Frontal cortex (tissue), 4 donors: ENCODE measurements at places on chromosomes 4 and X.

- DNase-seq = no peak
These were observed 980.6 kb upstream of the LCORL start for GRCh38 chr4:19002170-19002569.

- no peak for DNase-seq
These were observed 41.6 kb downstream of the EVC2 start for GRCh38 chr4:5666741-5667140.

GRCh38 chr4:155119006-155119405 is 89.4 kb upstream of the NPY2R start:
- no peak for DNase-seq

DNA sequence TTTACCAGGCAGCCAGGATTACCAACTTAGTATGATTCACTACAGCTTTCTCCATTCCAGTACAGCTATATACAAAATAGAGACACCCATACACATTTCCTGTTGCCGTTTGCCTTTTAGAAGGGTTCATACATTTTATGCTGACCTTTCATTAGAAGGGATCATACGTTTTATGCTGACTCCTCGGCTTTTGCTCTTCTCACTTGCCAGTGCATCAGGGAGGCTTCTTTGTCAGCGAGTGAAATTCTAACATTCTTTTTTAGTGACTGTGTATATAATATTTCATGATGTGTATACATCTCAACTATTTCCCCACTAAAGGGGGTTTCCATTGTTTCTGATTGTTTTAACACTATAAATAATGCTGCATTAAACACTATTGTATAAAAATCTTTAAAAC is 552.6 kb downstream of the TRIML1 start:
- DNase-seq = no peak

- no peak for DNase-seq
These were observed 28.4 kb downstream of the DDX60L start for GRCh38 chr4:168451744-168452390.

DNA sequence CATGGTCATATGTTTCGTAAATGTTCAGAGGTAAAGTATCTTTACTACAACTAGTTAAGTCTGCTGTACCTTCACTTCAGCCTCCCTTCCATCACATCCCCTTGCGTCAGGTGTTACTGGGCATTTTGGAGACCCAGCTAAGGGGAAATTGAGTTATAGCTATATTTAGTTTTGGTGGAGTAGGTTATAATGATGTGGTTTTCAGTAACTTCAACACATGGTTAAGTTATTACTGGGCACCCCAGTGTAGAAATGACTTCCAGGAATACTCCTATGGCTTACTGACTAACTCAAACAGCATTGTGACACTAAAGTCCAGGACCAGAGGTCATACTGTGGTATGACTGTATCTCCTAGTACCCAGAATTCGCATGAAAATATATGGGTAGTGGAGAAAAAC is 23.4 kb upstream of the ACSL1 start:
- DNase-seq = no peak

DNA sequence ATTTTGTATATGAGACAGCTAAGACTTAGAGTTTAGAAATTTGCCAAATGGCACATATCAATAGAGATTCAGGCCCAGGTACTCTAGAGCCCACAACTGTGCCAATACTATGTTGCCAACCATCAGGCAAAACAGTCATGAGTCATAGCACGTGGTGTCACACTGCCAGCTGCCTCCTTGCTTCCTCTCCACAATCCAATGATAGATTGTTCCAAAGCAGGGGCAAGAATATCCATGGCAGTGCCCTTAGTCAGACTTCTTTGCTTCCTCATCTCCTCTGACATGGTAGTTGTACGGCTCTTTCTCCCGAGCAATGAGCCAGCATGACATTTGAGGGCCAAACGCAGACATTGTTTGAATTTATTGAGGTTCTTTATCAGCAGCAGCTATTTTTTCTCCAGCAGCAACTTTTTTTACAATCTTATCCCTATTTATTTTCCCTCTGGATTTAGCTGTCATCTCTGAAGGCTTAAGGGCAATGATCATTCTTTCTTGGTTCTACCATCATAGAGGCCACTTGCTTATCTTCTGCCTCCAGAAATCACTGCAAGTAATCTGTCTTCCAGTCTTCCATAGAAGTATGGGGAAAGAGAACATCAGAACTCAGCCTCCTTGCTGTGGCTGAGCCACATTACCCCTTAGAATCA is 169.7 kb downstream of the COL4A6 start:
- no peak for DNase-seq

- no peak for DNase-seq
These were observed 21.6 kb downstream of the SYNPO2 start for GRCh38 chr4:118910221-118910620.

DNA sequence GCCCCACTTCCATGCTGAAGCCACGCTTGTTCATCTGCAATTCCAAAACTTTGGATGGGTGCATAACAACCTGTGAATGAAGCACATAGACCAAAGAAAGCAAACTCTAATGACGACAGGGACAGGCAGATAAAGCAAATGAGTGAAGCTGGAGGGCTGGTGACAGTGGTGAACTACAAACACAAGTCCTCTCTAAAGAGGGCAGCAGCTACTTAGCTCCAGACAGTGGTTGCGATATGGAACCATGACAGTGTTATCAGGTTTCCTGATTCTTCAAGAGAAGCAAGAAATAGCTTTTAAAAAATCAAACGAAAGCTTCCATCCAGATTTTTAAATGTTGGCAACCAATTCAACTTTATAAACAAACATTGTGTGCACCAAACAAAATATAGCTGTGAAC is 23.8 kb downstream of the NOX1 start:
- DNase-seq = no peak

- DNase-seq = no peak
These were observed 70.8 kb upstream of the PGRMC2 start for GRCh38 chr4:128358231-128358912.

DNA sequence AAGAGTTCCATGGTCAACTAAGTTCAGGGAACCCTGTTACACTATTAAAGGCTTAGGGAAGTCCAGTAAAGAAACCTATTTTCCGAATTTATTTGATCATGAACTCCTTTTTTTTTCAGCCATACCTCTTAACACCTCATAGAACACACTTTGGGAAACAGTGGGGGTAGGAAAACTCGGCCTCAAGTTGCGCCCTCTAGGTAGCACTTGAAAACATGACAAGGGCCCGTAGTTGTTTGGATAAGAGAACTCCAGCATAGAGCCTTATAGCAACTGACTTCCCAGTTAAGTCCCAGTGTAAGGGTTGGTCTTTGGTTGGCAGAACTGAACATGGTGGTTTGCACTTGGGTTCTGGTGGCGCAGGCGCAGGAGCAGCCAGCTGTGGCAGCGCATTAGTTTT is 14.4 kb downstream of the OGT start:
- no peak for DNase-seq

GRCh38 chr4:87912164-87913004 is 63.1 kb upstream of the SPP1 start:
- no peak for DNase-seq

DNA sequence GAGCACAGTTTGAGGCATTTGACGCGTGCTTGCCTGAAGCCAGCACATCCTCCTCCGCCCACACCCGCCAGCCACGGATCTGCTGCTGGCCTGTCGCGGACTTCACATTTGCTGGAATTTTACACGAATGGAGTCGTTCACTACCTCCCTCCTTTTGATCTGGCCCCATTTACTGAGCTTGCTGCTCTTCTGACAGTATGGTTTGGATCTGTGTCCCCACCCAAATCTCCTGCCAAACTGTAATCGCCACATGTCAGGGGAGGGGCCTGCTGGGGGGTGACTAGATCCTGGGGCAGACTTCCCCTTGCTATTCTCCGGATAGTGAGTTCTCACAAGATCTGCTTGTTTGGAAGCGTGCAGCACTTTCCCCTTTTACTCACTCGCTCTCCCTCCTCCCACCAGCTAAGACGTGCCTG is 19.9 kb upstream of the CPLX1 start:
- DNase-seq = no peak

DNA sequence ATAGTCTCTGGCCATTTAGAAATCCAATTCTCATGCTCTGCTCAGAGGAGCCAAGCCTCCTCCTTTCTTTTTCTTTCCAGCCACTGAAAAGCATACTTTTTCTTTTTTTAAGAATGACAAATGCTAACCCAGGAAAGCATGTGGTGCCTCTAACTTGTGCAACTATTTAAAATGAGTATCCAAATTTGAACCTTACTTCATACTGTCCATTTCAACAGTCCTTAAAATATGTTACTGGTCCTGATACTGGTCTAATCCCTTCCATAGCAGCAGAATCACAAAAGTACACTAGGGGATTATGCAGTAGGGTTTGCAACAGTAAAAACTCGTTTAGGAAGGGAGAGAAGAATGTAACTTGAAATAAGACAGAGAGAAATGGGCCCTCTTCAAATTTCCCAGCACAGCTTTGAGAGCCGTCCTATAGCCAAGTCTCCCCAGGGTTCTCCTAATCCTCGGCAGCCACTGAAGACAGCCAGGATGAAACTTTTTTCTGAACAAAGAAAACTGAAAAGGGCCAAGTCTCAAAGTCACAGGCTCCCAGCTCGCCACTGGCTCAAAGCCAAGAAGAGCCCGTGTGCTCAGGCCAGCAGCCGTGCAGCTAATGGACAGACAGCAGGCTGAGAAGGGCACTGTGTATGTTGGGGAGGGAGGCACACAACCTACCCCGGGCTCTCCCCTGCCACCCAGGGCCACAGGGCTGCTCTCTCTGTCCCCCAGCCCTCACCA is 39.5 kb downstream of the GPC4 start:
- no peak for DNase-seq

DNA sequence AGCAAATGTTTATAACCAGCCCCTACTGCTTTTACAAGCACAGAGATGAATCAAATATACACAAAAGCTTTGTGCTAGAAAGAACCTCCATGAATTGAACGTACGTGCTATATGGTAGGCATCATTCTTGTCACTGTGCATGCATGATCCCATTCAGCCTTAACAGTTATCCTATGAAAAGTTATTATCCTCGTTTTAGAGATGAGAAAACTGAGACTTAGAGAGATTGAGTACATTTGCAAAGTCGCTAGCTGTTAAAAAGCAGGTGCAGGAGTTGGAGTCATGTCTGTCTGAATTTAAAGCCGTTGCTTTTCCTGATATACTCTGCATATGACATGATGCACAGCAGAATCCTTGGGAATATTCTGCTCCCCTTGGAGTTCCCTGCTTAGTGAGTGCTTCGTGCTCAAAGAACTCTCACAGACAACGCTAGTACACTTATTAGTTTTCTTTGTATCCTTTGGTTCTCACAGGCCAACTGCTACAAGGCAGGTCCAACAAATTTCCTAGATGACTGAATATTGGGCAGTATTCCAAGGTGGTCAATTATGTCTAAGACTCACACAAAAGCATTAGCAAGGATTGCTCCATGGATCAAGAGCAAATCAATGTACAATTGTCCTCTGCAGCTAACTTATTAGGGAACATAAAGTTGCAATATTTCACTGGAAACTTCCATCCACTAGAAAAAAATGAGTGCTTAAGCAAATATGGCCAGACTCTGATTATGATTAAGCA is 42.8 kb upstream of the TRIM2 start:
- no peak for DNase-seq

GRCh38 chrX:136210243-136210642 is 41.0 kb downstream of the MAP7D3 start:
- DNase-seq = no peak

DNA sequence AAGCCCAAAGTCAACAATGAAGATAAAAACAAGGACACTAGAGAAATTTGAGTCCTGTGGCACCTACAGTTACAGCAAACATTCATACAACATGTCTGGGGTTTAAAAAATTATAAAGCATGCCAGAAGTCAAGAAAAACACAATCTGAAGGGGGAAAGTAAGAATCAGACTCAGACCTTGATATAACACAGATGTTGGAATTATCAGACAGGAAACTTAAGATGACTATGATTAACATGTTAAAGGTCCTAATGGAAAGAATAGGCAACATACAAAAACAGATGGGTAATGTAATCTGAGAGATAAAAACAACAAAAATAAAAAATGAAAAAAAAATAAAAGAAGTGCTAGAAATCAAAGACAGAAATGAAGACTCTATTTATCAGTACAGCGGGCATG is 446.5 kb downstream of the SPRY1 start:
- no peak for DNase-seq

DNA sequence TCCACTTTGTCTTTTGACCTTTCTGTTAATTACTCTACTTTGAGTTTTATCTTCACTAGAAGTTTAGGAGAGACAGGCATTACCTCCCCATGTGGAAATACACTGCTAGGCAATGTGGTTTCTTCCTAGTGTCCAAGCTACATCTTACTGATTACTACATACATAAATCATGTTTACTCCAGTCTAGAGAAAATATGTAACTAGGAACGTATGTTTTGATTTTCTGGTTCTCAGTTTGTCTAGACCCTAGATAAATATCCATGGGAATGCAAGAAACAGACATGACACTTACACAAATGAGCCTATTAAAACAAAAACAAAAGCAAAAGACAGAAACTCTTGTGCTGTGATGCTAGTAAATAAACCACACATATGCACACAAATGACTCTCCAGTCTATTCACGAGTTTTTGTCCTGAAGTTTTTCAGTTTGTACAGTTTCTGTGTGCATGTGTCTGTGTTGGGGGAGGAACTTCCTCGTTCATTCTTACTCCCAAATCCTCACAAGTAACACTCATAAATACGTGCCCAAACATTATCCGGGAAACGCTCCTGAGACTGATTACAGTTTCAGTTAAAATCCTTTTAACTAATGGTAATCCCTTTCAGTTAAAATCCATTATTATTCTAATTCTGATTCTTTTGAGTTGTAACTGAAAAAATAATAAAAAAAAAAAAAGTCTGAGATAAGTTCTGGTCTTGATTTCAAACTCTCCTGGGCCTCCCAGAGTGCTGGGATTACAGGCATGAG is 283.5 kb upstream of the FTHL17 start:
- DNase-seq = no peak

- DNase-seq = no peak
These were observed 45.1 kb upstream of the SLC4A4 start for GRCh38 chr4:71293705-71294104.

DNA sequence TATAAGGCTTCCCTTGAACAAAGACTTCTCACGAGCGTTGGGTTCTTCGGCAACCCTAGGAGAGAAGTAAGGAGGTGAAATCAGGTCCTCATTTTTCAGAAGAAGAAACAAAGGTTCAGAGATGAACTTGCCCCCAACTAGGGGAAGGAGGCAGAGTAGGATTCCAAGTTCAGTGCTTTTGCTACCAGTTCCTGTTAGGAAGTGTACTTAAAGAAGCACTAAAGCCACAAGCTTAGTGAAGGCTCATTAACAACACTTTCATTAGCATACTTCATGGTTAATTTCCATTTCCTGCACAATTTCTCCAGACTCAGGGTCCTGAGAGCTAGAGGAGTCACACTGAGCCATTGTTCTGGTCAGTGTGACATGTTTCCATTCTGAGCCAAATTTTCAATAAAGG is 52.1 kb downstream of the VSIG4 start:
- no peak for DNase-seq

DNA sequence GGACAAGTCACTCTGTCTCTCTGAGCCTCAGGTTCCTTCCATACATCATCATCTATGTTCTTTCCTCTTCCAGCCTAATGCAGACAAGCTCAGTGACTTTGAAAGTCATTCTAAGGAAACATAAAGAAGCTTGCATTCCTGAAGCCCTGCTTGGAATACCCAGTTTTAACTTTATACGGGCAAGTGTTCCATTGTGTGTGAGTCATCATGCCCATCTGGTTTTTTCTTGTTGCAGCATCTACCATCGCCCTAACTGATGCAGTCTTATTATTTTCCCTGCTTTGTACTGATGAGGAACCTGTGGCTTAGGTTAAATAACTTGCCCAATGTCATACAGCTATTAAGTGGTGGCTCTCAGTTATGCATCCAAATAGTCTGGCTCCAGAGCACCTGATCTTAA is 177.9 kb upstream of the RAI2 start:
- DNase-seq = no peak

- no peak for DNase-seq
These were observed 48.5 kb upstream of the MYOZ2 start for GRCh38 chr4:119087121-119087520.
